ENCODE measurements at places on chromosomes 16 and 17.

DNA sequence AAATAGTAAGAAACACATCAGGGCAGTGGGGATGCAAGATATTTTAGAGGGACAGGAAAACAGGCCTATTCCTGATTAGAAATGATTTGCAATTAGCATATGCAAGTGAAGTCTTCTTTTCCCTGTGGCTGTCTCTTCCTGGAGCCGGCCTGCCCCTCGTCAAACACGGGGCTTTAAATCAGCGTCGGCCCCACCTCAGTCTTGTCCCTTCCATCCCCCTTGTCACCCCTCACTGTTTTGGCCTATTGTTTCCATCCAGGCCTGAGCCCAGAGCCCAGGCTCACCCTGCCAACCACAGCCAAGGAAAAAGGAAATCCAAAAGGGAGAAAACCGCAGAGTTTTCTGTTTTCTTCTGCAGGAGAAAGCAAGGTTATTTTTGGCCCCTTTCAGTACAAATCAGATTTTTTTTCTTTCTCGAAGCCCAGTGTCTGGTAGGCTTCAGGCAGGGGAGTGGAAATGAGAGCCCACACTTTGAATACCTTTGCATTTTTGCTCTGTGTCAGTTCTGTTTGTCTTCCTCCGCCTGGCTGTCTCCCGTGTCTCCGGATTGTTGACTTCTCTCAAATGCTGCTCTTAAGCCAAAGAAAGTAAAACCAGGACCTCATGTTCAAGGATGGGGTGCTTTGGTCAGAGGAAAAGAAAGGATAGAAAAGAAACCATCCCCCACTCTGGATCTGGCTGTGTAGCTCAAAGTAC is 399.9 kb upstream of the CDH11 start:
- no peak for DNase-seq

DNA sequence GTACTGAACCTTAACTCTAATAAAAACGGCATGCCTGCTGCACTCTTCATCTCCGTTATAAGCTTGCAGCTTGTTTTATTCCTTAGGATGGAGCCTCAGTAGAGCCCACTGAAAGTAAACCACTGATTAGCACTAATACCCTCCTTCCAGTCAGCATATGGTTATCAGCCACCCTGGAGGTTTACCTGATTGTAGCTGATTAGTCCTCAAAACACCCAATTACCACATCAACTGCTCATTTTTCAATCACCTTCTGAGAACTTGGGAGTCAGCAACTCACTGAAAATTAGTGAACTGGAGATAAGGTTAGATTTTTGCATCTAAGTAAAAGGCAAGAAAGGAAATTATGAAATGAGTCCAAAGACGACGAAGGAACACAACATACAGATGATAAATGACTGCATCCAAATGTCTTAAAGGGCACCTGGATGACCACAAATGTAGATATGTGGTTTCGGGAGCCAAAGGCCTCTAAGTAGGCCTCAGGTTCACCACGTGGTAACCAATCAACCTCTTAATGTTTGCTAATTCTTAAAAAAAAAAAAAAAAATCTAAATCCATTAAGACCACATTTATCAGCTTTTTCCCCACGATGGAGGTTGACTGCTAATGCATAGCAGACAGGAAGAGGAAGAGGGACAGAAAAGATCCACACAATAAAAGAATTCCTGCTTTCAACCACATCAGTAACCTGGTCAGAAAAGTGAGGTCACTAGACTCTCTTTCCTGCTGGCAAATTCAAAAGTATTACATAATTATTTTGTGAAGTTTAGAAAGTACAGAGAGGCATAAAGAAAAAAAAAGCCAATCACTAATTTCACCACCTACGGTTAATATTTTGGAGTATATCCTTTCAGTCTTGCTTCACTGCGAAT is 28.0 kb downstream of the DCUN1D3 start:
- no peak for DNase-seq

GRCh38 chr17:49590874-49591273 is 15.2 kb downstream of the NXPH3 start:
- no peak for DNase-seq

GRCh38 chr16:12265108-12265507 is 288.6 kb downstream of the SNX29 start:
- DNase-seq = no peak

Measured in SHP77 (cell line).